ENCODE measurements at places on chromosomes 7 and 10.
A peak's percentile ranks its signal among the peaks of the same experiment; 100 is the strongest.

DNA sequence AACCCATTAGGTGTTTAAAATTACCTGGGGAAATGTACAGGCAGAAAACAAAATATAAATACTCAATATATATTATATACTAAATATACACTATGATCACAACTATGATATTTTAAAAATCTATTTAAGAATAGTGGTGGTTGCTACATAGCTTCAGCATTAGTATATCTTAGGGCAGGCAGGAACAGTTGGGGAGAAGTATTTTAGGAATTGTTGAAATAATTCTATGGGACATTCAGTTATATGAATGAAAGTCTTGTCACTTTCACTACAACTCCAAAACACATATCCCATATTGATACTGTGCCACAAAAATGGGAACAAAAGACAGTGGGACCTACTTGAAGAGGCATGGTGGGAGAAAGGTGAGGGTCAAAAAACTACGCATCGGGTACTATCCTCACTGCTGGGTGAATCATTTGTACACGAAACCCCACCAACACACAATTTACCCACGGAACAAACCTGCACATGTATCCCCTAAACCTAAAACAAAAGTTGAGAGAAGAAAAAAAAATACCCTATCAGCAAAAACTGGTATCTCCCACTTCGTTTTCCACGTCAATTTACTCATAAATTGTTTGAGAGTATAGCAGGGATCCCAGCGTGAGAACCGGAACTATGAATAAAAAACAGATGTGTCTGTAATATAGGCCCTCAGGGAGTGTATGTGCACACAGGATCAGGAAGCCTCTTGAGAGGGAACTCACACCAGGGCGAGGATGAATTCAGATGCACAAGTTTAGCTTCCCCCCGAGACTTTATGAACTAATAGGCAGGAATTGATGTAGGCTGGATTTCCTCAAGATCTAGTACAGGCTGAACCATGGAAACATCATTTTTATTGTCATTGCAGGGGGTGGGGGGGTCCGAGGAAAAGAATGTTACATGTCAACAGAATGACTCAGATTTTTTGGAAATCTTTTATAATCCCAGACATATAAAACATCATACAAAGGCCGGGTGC, 16.2 kb downstream of the SLC16A12 start:
- no peak for DNase-seq

GRCh38 chr10:48976196-48976595, 36.6 kb upstream of the LRRC18 start:
- no peak for DNase-seq

- no peak for DNase-seq
These were observed 37.5 kb upstream of the EGR2 start for GRCh38 chr10:62853710-62854109.

DNA sequence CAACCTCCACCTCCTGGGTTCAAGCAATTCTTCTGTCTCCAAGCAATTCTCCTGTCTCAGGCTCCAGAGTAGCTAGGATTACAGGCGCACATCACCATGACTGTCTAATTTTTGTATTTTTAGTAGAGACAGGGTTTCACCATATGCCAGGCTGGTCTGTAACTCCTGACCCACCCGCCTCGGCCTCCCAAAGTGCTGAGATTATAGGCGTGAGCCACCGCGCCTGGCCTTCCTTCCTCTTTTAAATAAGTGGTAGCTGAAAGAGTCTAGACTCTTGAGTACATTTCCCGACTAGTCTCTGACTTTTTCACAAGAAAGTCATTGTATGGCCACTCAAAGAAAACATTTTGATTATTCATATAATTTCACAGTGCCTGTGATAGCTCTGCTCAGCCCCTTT, 636.2 kb upstream of the ANKRD30A start:
- no peak for DNase-seq

DNA sequence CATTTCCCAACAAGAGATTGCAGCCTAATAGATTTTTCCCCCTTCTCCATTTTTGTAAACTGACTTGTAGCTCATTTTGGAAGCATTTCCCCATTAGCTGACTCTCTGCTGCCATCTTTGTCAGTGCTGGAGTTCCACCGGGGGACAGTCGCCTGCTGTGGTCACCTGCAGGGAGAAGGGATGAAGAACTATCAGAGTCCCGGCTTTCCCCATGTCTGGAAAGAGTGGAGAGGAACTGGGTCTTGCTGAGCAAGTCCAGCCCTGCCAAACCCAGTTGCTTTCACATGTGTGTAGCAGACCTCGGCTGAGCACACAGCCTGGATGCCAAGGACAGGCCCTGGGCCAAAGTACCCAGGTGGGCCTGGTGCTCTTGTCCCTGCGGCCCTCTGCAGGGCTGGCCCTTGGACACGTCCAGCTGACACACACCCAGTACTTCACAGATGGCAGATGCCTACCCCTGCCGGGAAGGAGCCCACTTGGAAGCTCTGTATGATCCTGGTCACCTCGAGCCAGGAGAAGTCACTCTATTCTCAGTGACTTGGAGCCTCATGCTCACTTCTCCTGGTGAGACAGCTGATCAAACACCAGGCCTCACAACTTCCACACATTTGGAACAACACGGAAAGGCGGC, 157.3 kb upstream of the NPVF start:
- no peak for DNase-seq

GRCh38 chr7:38574086-38574485, 57.1 kb downstream of the AMPH start:
- no peak for DNase-seq

DNA sequence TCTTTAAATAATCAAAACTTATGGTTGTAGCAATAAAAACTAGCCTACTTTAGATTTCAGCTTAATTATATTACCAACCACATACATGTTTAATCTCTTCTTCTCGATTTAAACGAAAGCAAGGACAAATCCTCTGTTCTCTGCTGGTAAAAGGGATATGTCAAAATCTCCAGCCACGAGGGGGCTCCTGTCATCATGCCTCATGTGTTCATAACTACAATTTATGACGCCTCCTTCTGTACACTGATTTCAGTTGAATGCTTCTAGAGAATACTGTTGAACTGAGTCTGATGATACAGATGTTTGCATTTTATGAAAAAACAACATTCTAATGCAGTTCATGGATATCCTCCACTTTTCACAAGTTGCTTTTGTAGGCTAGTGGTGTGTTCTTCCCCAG, 220.0 kb upstream of the DPP6 start:
- no peak for DNase-seq

DNA sequence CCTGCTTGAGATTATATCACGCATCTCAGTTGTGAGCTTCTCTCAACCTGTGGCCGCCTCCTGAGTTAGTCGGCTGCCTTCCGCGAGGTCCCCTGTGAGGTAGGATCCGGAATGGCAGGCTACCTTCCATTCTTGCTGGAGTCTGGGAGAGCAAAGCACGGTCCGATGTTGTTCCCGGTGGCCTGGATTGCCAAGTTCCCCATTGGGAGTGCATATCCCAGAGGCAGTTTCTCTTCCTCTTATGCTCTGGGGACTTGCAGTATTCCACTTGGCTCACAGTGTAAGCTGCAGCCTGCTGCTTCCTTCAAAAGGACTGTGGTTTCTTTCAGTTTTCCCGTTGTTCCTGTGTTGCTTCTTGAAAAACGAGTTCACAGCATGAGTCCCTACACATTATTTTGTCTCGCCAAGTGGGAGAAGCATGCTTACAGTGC, 225.4 kb upstream of the ZWINT start:
- no peak for DNase-seq

- DNase-seq, result no peak
These were observed 239.5 kb downstream of the ELMO1 start for GRCh38 chr7:37209195-37209594.

- DNase-seq, result no peak
These were observed 96.7 kb upstream of the PIK3CG start for GRCh38 chr7:106768324-106768751.

DNA sequence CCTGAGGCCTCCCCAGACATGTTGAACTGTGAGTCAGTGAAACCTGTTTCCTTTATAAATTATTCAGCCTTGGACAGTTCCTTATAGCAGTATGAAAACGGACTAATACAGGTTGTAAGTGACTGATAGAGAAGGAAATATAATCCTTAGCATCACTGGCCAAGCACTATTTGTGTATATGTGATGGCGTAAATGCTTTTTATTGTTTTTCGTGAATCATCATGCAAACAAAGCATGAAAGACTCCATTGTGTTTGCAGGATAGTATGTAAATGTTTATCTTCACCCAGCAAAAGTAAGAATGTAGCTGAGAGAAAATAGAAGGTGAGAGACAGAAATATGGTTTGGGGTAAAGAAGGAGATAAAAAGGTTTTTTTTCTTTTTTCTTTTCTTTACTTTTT, 92.5 kb upstream of the LRGUK start:
- DNase-seq, result no peak

DNA sequence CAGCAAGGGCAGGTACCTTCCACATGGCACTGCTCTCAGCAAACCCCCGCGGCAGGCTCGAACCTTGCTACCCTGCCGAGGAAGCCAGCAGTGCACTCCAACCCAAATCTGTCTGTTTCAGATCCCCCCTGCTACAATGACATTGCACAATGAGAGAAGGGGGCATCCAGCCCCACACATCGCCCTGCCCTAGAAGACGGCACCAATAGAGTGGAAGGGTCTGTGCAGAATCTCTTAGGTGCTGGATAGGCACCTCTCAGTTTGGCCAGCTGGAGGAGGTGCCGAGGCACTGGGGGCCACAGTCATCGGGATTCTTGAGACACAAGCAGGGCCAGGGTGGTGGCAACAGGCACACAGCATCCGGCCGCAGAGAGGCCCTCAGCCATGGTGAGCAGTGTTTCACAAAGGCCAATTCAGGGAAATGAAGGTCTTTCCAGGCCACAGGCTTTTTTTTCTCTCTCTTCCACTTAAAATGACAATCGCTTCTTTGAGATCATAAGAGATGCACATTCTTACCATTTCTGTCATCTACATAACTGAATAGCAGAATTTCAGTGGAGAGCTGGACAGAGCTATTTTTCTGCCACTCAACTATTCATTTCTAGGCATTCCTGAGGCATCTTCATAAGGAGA, 281.3 kb downstream of the TNS3 start:
- no peak for DNase-seq

- DNase-seq, result no peak
These were observed 205.6 kb downstream of the MDFIC start for GRCh38 chr7:115127399-115128021.

GRCh38 chr10:119191881-119192280, 13.3 kb upstream of the PRDX3 start:
- no peak for DNase-seq

DNA sequence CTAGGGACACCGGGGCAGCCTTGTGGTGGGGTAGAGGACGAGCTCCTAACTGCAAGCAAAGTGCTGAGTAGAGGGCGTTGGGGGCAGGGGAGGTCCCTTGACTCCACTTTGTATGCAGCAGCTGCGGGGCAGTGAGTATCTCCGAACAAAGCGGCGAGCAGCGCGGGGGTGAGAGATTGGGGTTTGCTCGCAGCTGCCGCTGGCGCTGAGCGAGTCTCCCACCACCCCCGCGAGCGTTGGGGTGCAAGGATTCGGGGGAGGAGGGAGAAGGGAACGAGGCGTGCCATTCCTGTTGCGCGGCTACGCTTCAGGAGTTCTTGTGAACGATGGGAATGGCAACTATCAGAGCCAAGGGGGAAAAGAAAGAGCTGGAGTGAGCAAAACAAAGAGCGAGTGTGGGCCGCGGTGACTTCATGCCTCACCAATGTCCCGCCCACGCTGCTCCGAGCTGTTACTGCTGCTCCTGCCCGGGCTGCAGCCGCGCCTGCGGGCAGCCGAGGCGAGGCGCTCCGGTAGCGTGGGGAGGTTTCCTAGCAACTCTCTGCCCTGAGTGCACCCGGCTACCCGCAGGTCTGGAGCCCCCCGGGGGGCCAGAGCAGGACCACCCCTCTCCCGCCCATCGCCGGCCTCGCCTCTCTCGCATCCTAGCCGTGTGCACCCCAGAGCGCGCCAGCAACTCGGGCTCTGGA, at the start of gene ITGB8:
TSS of gene ITGB8 (plus strand) at position 662 of the 689 bp plus-strand sequence. CDS start 907 bp downstream, outside the sequence.
- no peak for DNase-seq

- DNase-seq, result no peak
These were observed 13.7 kb upstream of the CUL2 start for GRCh38 chr10:35103882-35104281.

DNA sequence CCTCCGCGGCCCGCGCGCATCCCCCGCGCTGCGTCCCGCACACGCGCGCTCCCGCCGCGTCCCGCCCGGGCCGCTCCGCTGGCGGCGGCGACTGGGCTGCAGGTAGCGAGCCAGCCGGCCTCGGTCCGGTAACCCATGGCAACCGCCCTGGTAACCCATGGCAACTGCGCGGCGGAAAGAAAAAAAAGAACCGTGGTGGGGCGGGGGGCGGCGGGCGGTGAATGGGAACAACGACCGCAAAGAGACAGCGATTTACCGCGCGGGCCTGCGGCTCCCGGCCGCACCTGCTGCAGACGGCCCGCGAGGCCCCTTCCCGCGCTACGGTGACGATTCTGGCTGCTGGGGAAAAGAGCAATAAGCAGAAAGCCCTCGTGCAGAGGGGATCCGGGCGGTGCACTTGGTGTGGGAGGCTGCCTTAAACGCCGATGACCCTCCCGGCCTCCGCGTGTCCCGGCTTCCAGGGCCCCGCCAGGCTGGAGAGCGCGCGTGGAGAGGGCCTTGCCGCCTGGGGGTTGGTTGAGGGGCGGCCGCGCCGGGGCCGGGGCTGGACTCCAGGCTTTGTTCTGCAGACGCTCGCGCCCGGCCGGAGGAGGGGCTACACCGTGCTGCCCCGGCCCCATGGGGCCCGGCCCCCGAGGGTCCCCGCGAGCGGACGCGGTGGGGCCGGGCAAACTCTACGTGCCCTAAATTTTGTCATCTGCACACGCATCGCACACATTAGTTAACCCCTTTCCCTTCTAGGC, 84.7 kb downstream of the SNX10 start:
- DNase-seq, result peak; percentile 20

DNA sequence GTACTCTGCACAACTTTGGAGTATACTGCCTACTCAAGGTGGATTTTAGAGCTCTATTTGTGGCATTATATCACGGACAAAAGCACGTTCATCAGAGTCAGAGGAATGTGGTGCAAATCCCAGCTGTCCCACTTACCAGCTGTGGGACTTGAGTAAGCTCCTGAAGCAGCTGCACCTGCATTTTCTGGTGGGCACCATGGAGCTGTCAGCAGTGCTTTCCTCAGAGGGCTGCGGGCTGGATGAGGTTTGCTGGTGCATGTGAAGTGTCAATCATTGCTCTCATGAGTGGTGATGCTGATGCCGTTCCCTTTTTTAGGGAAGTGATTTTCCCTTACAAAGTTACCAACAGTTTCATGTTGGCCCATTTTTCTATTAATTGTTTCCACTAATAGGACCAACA, 53.4 kb downstream of the EGFR start:
- no peak for DNase-seq

- DNase-seq, result no peak
These were observed 39.5 kb upstream of the SLF2 start for GRCh38 chr10:100873146-100873826.

- no peak for DNase-seq
These were observed 332.4 kb upstream of the NRP1 start for GRCh38 chr10:33666686-33667480.

- no peak for DNase-seq
These were observed 243.2 kb downstream of the FRMD4A start for GRCh38 chr10:14087566-14087965.
